A549 treated with Hydrocortisone at 1 μM for 4 hours (cell line): ENCODE measurements at places on chromosomes 4 and X. TPM values are rescaled to one million over a fixed set of nuclear protein-coding genes. Genes with fewer than 3 reads are reported as not detected.

Gene RIBC1
- total RNA-seq = 0.54 to 0.94 TPM (median 0.67 TPM) in 5 replicates

Gene FAT4
- total RNA-seq = 1.3 to 3.0 TPM (median 1.8 TPM) in 5 replicates

Gene MBNL3
- total RNA-seq = 0.01 to 0.07 TPM in 2 of 5 replicates, not detected in the others

Gene CHRDL1
- total RNA-seq = not detected in 5 replicates

Gene DOCK11
- total RNA-seq = 6.3 to 8.5 TPM (median 7.0 TPM) in 5 replicates
